ENCODE measurements at places on chromosomes 16 and 17.

DNA sequence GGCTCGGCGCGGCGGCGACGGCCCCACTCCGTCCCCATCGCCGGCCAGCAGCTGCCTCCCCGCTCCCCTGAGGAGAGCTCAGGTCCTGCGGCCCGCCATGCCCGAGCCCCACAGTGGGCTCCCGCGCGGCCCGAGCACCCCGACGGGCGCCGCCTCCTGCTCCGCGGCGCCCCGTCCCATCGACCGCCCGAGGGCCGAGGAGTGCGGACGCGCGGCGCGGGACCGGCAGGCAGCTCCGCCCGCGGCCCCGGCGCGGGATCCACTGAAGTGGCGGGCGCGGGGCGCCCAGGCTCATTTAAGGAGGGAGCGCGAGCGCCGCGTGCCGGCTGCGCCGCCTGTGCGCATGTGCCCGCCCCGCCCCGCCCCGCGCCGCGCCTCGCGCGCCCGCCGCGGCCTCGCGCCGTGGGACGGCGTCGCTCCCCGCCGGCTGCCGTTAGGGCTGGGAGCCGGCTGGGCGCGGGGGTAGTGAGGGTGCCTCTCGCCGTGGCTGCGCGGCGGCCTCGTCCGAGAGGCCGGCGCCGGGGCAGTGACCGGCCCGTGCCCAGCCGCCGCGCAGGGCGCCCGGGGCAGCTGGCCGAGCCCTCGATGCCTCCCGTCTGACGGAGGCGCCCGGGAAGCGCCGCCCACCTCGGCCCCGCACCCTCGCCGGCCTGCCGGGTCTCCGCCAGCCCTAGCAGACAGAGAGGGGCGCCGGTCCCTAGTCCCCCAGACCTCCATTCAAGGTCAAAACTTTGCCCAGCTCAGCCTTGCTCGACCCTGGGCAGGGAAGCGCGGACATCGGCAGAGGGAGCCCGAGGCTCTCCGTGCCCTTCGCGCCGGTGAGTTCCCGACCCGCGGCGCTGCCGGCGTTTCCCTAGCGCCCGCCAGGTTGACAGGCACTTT lies at the start of gene NETO2:
NETO2 (minus strand) TSS at position 269 of the 882 bp plus-strand sequence. CDS start 333 bp downstream, outside the sequence.
- peak; percentile 51 for DNase-seq

- no peak for DNase-seq
These were observed 435.3 kb upstream of the ZFHX3 start for GRCh38 chr16:73483076-73483791.

- DNase-seq: no peak
These were observed 52.7 kb downstream of the ARSG start for GRCh38 chr17:68343976-68344375.

DNA sequence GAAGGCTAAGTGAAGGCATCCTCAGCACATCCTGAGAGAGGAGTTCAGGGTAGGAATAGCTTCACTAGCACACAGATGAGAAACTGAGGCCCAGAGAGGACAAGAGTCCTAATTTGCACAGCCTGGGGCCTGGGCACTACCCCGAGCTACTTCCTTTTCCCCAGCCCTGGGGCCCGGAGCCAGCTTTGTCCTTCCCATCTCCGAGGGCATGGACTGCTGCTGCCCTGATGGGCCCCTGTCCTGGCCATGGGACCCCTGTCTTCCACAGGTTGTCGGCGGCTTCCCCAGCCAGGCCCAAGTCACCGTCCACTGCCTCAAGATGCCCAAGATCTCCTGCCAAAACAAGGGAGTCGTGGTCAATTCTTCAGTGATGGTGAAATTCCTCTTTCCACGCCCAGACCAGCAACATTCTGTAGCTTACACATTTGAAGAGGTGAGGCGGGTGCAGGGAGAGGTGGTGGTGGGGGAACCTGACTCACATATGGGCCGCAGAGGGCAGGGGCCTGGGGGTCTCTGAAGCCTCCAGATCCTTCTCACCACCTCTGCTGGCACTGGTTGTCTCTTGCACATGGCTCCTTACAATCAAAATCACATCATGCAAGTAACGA lies 11.4 kb upstream of the NLRC5 start:
- DNase-seq: peak; percentile 27

DNA sequence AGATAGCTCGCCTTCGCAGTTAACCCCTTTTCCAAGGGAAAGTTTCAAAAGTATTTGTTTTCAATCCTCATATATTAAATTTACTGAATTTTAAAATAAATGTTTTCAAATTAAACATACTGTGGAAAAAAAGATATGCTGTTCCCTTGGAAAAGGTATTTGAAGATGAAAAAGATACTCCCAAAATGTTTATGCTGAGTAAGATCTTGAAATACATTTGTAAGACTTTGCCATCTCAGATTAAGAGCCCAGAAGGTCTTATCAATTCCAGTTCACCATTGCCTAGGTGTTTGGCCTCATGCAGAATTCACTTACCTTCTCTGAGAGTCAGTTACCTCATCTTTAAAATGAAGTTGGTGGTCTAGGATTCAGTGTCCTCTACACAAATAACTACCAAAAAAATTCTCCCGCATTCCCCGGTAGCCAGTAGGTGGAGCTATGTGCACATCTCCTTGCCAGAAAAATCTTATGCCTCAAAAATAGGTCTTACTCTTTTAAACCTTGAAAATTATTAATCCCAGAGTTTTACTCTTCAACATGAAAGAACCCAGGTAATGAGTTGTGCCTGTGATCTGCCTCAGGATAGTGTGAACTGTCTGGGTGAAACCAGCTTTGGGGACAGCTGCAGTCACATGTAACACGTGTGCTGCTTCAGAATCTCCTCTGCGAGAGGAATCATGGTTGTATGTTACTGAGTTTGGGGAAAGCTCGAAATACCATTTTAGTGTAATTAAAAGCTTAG lies 178.3 kb downstream of the MRTFB start:
- peak; percentile 36 for DNase-seq

DNA sequence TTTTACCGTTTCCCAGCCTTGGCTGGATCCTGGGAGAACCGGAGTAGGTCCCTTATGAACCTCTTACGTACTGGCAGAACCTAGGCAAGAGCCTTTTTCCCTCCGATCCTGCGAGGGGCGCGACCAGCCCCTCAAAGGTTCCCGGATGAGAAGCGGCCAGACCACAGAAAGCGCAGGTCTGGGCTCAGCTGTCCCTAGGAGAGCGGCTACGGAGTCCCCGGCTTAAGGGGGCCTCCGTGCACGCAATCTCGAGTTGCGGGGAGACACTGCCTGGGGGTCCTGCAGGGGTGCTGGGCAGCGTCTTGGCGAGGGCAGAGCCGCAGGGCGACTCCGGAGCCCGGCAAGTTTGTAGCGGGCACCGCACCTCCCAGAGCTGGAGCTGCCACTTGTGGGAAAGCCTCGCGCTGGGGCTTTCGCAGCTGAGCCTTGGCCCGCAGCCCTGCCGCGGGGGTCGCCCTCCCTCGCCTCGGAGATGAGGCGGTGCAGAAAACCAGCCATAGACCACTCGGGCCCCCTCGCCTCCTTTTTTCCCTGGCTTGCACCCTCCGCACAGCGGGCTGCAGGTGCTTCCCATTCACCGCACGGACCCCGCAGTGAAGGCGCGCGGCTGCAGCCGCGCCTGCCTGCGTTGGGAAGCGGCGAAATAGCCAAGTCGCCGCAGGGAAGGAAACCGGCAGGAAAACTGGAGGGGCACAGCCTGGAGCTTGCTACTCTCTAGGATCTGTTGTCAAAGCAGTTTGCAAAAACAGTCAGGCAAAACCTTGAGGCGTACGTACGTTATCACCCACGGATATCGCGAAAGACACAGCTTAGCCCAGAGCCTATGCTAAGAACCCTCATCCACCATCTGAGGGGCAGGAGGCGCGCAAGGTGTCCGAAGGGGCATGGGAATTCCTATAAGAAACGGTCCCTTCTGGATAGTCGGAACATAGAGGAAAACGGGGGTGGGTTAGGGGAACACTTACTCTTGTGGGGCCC lies 834 bp downstream of the CDH8 start:
- no peak for DNase-seq

GRCh38 chr16:67302970-67303369 lies 23.6 kb downstream of the KCTD19 start:
- no peak for DNase-seq

DNA sequence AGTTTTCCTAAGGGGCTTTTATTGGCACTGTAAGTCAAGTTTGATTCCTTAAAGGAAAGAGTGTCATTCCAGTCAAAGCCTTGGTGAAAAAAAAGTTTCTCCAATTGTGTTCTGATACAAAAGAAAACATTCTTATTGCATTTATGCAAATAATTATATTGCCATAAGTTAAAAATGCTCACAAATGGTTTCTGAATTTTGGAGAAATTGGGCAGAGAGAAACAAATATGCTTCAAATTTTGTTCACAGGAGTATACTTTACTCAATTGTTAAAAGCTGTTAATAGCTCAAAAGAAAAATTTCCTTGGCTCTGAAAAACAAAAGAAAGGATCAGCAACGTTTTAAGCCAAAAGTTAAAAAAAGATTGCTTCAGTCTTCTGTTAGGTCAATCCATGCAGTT lies 60.2 kb downstream of the PIGL start:
- peak; percentile 30 for DNase-seq

DNA sequence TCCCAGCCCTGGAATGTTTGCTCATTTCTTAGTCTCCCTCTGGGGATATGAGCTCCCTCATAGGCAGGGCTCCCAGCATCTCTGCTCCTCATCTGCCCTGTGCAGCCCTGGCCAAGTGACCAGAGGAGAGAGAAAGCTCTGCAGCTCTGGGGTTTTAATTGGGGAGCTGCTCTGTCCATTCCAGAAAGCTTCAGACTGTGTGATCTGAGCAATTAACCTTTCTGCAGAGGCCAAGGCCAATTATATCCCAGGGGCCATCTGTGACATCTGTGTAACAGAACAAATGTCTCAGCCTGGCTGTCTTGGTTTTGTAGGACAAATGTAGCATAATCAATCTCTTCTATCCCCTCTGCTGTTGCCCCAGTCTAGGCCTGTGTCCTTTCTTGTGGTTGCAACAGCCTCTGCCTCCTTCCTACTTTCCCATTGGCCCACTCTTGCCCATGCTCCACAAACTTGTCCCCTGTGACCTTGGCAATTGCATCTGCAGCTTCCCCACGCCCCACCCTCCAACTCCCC lies 156.0 kb downstream of the GSG1L start:
- DNase-seq: no peak

GRCh38 chr17:34760931-34761495 lies 181.6 kb downstream of the TMEM132E start:
- no peak for DNase-seq

GRCh38 chr17:80794281-80795089 lies 197.2 kb upstream of the CHMP6 start:
- no peak for DNase-seq

GRCh38 chr17:82050761-82051641 lies 610 bp downstream of the RFNG start:
- no peak for DNase-seq

GRCh38 chr16:49453983-49454382 lies 80.4 kb downstream of the C16orf78 start:
- DNase-seq: no peak

DNA sequence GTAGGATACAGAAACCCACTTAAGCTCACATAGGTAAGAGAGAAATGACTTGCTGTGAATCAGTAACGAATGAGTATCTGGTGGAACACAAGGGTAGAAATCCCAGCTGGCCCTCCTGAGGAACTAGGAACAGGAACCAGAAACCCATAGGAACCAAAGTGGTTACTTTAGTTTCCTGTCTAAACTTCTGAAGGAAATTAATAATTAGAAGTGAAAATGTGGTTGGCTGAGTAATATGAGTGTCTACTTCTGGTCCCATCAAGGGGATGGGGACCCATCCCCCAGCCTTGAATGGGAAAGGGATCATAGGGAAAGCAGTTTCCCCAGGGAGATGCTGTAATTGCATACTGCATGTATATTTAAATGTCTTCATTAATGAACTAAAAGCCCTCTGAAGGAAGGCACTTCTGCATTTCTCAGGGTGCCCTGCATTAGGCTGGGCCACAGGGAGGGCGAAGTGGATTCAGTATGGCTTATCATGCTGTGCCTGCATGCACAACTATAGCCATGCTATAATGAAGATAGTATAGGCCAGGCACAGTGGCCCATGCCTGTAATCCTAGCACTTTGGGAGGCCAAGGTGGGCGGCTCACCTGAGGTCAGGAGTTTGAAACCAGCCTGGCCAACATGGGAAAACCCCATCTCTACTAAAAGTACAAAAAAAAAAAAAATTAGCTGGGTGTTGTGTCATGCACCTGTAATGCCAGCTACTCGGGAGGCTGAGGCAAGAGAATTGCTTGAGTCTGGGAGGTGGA lies 45.6 kb downstream of the CYB5B start:
- DNase-seq: no peak

DNA sequence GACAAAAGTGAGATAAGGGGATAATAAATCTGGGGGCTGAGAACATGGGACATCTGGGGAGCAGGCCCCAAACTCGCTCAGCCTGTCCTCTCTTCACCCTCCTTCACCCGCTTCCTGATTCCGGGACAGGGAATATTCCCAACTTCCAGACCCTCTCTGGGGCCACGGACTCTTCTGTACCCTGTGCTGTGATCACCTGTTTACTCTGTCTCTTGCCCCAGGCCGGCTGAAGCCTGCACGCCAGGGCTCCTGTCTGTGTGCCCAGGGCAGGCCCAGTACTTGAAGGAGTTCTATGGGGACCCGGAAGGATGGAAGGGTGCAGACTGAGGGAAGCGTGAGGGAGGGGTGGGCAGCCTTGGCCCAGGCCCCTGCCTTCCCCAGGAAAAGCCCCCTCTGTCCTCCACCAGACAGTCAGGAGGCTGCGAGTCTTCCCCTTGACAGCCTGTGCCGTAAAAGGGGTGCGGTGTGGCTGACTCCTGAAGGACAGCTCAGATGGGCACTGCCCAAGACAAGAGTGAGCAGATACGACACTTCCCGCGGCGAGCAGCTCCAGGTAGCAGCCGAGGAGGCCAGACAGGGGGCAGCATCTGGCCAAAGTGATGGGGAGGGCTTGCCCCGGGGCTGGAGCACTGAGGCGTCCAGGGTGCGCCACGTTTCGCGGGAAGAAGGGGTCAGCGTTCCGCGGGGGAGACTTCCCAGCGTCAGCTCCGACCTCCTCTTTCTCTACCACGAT lies 1.0 kb upstream of the CCNF start:
- peak; percentile 27 for DNase-seq

- DNase-seq: no peak
These were observed 9.3 kb downstream of the NQO1 start for GRCh38 chr16:69717066-69717465.

- peak; percentile 78 for DNase-seq
These were observed 123.6 kb upstream of the MED13 start for GRCh38 chr17:62188713-62189112.

DNA sequence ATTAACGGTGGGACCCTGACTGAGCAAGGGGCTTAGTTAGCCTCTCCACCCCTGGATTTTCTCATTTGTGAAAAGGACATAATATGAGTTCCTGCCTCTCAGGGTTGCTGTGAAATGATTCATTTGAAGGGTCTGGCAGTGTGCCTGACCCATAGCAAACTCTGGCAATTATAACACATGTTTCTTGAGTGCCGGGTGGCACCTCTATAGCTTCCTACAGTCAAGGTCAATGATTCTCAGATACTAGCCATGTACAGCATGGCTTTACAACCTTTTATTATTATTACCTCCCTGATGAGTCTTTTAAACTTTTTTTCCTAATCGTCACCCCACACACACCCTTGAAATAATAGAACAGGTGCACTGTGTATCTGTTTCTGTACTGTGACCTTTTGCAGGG lies 42.1 kb downstream of the TMEM114 start:
- no peak for DNase-seq

GRCh38 chr17:46818316-46818928 lies at the start of gene WNT3:
Gene WNT3, minus strand, starts transcription at chr17:46818692. Its CDS starts 95 bp downstream, at chr17:46818597.
- DNase-seq: no peak

GRCh38 chr17:50316016-50316587 lies 29.8 kb upstream of the XYLT2 start:
- DNase-seq: no peak
